KG1 (cell line): ENCODE measurements at places on chromosomes 5 and 9.

- no peak for DNase-seq
Measured at GRCh38 chr9:468766-469426, 254.2 kb downstream of the DOCK8 start.

DNA sequence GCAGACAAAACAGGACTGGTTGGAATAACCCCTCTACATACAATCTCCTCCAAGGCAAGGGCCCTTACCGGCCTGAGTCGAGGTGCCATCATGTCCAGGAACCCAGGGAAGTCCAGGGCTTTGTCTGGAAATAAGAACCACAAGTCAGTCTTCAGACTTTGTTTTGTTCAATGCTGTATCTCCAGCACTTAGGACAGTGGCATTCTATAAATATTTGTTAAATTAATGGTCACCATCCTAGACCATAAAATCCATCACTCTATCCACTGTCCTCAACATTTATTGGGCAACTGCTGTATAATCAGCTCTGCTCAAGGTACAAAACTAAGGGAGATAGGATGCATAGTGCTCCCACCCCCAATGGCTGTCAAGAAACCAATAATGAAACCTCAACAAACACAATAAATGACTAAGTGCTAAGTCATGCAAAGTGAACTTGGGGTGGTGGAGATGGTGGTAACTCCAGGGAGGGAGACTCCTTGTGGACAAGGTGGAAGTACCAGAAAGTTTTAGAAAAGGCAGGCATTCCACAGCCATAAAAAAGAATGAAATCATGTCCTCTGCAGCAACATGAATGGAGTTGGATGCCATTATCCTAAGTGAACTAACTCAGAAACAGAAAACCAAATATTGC is 5.0 kb downstream of the RELL2 start:
- no peak for DNase-seq

- DNase-seq: no peak
Measured at GRCh38 chr5:27568811-27569210, 530.4 kb upstream of the CDH9 start.

DNA sequence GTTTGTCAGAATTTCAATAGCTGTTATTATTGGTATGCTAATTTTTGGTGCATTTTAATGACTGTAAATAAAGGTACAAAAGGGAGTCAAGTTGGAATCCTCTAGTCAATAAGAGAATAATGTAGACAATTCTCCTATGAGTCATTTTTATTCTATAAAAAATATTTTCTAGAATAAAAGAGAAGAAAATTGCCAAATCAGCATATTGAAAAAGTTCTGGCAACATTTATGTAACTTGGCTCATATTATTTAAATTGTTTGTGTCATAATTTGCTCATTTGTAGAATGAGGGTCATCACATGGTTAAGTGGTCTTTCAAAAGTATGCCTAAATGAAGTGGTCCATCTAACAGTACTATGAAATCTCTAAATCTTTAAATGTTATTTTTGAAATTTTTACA is 1719.8 kb upstream of the WWC1 start:
- DNase-seq: no peak

GRCh38 chr5:89556215-89556913 is 673.4 kb upstream of the MEF2C start:
- DNase-seq: no peak

- no peak for DNase-seq
Measured at GRCh38 chr5:173891308-173892116, 3.4 kb downstream of the CPEB4 start.

GRCh38 chr9:76630916-76631315 is 133.3 kb upstream of the PCA3 start:
- DNase-seq: no peak

DNA sequence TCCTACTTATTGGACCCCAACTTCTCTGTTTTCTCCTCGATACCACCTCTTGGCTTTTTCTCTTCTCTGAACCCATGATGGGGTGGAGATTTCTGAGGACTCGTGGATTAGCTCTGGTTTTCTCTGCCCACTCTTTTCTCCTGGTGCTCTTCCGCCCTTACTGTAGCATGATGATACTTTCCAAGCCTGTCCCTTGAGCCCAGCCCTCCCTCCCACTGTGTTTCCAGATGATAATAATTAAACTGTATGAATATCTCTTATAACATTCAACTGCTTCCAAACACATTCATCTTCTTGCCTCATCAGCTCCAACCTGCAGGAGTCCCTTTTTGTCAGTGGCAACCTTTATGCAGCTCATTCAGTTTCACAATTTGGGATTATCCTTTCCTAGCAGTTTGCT is 494.2 kb upstream of the KLF4 start:
- DNase-seq: no peak
